ENCODE measurements at places on chromosomes 3 and 15. TPM values are rescaled to one million over a fixed set of nuclear protein-coding genes. Genes with fewer than 3 reads are reported as not detected.
A peak's percentile ranks its signal among the peaks of the same experiment; 100 is the strongest.

Gene FGF7
- not detected for total RNA-seq

Gene RASGRF1
- not detected for total RNA-seq

Gene CTXN2
- not detected for total RNA-seq

Gene ACOX2
- total RNA-seq: 0.56 TPM

Gene FEM1B
- 49.1 TPM for total RNA-seq

Gene COL8A1
- total RNA-seq: 3,570 TPM

Gene APOD
- 2.1 TPM for total RNA-seq

Gene GOLGA6L7
- not detected for total RNA-seq

Gene GOLGA6A
- total RNA-seq: 0.12 TPM

Gene EFCC1
- 0.13 TPM for total RNA-seq

Gene IL17RE
- total RNA-seq: 1.6 TPM

Gene PTX3
- total RNA-seq: 40.2 TPM

Gene THPO
- not detected for total RNA-seq

GRCh38 chr15:36966708-36967107 is 133.6 kb downstream of the MEIS2 start:
- no peak for DNase-seq
- peaks cover 2% of the 10 kb centered on the region for H3K36me3 ChIP-seq

- H3K27ac ChIP-seq: no peak overlapping the region
- no peaks in the 10 kb centered on the region for H3K36me3 ChIP-seq
Measured at GRCh38 chr3:42115946-42116345, 24.8 kb downstream of the TRAK1 start.

- no peak overlapping the region for H3K27ac ChIP-seq
- H3K27me3 ChIP-seq: peaks cover 22% of the 10 kb centered on the region
- H3K36me3 ChIP-seq: no peaks in the 10 kb centered on the region
- no peak for DNase-seq
- H3K4me1 ChIP-seq: peaks cover 5% of the 10 kb centered on the region
Measured at GRCh38 chr3:15342246-15342645, 9.9 kb upstream of the SH3BP5 start.

DNA sequence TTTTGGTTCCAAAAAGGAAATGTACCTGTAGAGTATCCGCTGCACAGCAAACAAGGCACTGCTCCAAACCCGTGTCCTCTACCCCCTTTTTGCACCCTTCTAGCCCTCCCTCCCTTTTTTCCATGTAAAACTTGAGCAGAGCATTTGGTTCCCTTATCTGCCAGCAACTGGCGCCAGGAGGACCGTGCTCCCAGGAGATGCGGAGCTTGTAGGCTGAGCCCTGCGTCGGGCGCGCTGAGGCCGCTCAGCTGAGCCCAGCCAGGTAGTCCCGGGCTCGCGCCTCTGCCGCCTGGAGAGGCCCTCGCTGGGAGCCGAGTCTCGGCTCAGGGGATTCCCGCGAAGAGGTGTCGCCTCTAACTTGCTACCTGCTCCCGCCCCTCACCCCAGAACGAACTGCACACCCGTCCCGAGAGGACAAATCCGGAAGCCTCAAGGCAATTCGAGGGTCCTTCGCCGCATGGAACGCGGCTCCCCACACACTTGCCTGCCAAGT is 575 bp downstream of the TRPM7 start:
- H3K4me3 ChIP-seq: peak overlapping the region; percentile 100
- no peaks in the 10 kb centered on the region for H3K27me3 ChIP-seq
- H3K27ac ChIP-seq: peak overlapping the region; percentile 99
- no peaks in the 10 kb centered on the region for H3K36me3 ChIP-seq
- peaks cover 52% of the 10 kb centered on the region for H3K4me1 ChIP-seq
- no peak for DNase-seq

- H3K27ac ChIP-seq: no peak overlapping the region
- H3K36me3 ChIP-seq: peaks cover 2% of the 10 kb centered on the region
- peaks cover 32% of the 10 kb centered on the region for H3K4me1 ChIP-seq
- H3K27me3 ChIP-seq: no peaks in the 10 kb centered on the region
Measured at GRCh38 chr15:85327820-85328219, 52.6 kb upstream of the AKAP13 start.

DNA sequence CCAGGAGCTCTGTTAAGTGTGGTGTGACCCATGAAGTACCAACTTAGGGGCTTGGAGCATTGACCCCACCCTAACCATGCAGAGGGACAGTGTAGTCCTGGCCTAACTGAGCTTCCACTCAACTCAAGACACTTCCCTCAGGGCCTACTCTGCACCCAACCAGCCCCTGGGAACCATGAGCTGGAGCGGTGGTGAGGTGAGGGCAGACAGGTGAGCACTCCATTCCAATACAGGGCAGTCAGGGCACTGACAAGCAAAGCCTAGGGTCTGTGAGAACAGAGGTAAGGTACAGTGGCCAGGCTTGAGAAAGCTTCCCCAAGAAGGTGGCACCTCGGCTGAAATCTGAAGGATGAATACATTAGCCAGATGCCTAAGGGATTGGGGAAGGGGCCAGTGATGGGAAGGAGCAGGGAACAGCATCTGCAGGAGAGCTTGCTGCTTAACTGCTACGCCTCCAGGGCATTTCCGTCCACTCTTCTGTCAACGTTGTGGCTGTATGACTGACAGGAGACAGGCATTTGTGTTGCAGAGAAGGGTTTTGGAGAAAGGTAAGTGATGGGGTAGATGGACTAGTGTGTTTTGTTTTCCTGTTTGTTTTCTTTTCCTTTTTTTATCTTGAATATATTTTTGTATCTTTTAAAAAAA is 243.5 kb upstream of the TRIM42 start:
- H3K27me3 ChIP-seq: no peaks in the 10 kb centered on the region
- no peaks in the 10 kb centered on the region for H3K36me3 ChIP-seq
- peaks cover 51% of the 10 kb centered on the region for H3K4me1 ChIP-seq
- H3K27ac ChIP-seq: no peak overlapping the region
- DNase-seq: no peak
- no peak overlapping the region for H3K4me3 ChIP-seq

- peaks cover 2% of the 10 kb centered on the region for H3K36me3 ChIP-seq
- DNase-seq: no peak
- no peak overlapping the region for H3K27ac ChIP-seq
Measured at GRCh38 chr3:194246709-194247349, 104.3 kb downstream of the CPN2 start.

DNA sequence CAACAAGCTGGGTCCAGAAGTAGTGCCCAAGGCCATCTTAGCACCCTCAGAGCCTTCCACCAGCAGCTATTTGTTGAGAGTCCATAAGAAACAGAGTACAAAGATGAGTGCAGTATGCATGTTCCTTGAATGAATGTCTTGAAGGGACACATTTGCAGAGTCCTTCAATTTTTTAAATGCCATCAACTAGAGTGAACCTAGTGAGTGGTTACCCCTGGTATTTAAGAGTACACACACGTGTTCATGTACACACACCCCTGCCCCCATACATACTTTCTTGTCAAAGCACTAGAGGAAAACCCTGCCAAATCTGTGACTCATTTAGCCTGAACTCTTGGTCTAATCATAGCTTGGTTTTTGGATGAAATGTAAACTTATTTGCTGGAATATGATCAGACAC is 84.5 kb upstream of the GALNT15 start:
- no peak for DNase-seq
- H3K4me3 ChIP-seq: no peak overlapping the region
- peaks cover 17% of the 10 kb centered on the region for H3K4me1 ChIP-seq
- H3K27me3 ChIP-seq: no peaks in the 10 kb centered on the region

DNA sequence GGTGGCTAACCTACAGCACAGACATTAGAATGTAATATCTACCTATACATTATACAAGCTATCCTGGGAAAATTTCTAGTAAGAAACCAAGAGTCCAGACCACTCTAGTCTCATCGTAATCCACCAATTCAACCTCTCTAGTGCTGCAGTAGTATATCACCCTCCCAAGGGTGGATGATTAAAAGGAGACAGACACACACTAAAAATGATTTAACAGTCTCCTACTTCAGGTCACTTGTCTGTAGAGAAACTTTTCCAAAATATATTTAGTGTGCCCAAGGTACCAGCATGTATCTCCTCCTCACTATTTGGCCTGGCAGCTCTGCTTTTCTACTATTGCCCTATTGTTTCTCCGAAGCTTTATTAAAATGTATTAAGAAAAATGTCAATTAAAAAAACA is 45.0 kb downstream of the ZBTB20 start:
- H3K27ac ChIP-seq: no peak overlapping the region
- no peaks in the 10 kb centered on the region for H3K27me3 ChIP-seq
- peaks cover 3% of the 10 kb centered on the region for H3K36me3 ChIP-seq
- H3K4me3 ChIP-seq: no peak overlapping the region

GRCh38 chr3:61537366-61537765 is 24.0 kb upstream of the PTPRG start:
- H3K36me3 ChIP-seq: no peaks in the 10 kb centered on the region
- peaks cover 12% of the 10 kb centered on the region for H3K4me1 ChIP-seq
- DNase-seq: no peak
- peak overlapping the region; percentile 12 for H3K27ac ChIP-seq
- H3K27me3 ChIP-seq: peaks cover 12% of the 10 kb centered on the region

GRCh38 chr3:61807865-61808276 is 246.5 kb downstream of the PTPRG start:
- no peak for DNase-seq
- no peaks in the 10 kb centered on the region for H3K27me3 ChIP-seq
- H3K27ac ChIP-seq: no peak overlapping the region
- peaks cover 55% of the 10 kb centered on the region for H3K4me1 ChIP-seq
- H3K36me3 ChIP-seq: no peaks in the 10 kb centered on the region

GRCh38 chr3:77514766-77515165 is 474.9 kb downstream of the ROBO2 start:
- no peak overlapping the region for H3K4me3 ChIP-seq
- peaks cover 3% of the 10 kb centered on the region for H3K4me1 ChIP-seq
- no peak overlapping the region for H3K27ac ChIP-seq
- no peak for DNase-seq
- no peaks in the 10 kb centered on the region for H3K27me3 ChIP-seq

DNA sequence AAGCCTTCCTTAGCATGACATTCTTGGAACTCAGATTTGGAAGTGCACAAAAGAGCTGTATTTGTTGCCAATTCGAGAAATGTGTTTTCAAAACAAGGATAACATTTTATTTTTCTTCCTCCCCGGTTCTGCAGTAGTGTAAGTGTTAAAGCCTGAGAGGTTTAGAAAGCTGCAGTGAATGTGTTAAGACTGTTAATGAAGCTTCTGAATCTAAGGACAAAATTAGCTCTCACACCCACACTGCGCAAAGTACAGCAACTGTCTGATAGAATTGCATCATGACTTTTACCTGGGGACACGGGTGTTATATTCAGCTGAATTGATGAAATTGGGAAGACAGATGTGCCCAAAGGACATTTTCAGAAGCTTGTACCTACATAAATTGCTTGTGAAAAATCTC is 344.4 kb downstream of the CADM2 start:
- H3K27me3 ChIP-seq: peaks cover 6% of the 10 kb centered on the region
- H3K4me3 ChIP-seq: no peak overlapping the region
- H3K4me1 ChIP-seq: no peaks in the 10 kb centered on the region
- H3K36me3 ChIP-seq: no peaks in the 10 kb centered on the region
- no peak overlapping the region for H3K27ac ChIP-seq
- DNase-seq: no peak

DNA sequence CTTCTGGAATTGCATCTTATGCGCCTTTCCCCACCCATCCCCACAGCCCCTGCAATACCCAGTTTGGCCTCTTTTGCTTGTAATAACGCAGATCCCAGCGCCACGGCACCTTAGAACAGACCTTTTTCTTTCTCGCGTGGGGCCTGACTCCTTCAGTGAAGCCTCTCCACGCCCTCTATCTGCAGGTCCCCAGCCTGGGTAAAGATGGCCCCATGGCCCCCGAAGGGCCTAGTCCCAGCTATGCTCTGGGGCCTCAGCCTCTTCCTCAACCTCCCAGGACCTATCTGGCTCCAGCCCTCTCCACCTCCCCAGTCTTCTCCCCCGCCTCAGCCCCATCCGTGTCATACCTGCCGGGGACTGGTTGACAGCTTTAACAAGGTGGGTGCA is 594 bp downstream of the CRELD1 start:
- H3K27ac ChIP-seq: peak overlapping the region; percentile 88
- H3K27me3 ChIP-seq: no peaks in the 10 kb centered on the region
- peak overlapping the region; percentile 80 for H3K4me3 ChIP-seq
- H3K36me3 ChIP-seq: peaks cover 9% of the 10 kb centered on the region
- peaks cover 24% of the 10 kb centered on the region for H3K4me1 ChIP-seq

DNA sequence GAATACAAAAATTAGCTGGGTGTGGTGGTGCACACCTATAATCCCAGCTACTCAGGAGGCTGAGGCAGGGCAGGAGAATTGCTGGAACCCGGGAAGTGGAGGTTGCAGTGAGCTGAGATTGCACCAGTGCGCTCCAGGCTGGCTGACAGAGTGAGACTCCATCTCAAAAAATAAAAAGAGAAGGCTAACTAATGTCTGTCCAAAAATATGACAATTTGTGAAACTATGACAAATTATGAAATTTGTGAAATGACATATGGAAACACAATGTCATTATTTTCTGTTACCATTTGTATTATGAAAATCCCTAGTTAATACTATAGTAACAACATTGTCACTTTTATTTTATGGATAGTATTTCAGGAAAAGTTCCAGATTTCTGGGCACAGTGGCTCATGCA is 1306.3 kb upstream of the EPHA6 start:
- no peak overlapping the region for H3K4me3 ChIP-seq
- no peaks in the 10 kb centered on the region for H3K27me3 ChIP-seq
- no peak for DNase-seq
- no peaks in the 10 kb centered on the region for H3K36me3 ChIP-seq
- no peaks in the 10 kb centered on the region for H3K4me1 ChIP-seq

DNA sequence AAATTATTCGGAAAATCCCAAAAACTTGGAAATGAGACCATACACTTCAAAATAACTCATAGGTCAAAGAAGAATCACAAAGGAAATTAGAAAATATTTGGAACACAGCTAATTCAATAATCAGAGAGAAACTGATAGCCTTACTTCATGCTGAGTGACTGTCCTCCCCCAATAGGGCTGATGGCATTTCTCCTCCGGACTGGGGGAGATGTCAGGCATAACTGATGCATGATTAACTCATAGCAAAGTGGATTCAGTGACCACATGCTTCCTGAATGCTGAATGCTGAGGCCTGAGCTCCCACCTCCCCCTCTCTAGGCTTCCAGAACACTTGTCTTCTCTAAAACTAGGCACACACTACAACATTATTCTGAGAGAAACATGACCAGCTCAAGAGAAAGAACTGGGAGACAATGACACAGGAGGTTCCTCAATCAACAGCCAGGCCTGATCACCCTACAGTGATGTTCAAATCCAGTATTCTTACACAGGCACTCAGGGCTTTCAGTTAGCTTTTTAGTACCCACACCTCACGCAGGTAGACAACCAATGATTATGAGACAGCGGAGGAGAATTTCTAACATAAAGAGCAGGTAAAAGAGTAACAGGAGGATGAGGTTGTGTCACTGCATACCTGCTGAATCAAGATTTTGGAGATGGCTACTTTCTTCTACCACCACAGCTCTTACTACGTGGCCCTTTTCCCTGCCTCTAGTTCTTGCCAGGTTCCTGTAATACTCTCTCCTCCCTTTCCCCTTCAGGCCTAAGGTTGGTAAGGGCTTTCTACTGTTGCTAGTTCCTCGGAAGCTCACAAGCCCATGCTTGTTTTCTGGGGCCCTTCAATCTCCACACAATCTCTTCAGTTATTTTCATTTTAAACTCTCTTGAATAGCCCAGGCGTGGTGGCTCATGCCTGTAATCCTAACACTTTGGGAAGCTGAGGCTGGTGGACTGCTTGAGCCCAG is 96.1 kb downstream of the FMN1 start:
- no peak overlapping the region for H3K4me3 ChIP-seq
- H3K4me1 ChIP-seq: peaks cover 38% of the 10 kb centered on the region
- DNase-seq: no peak
- peak overlapping the region; percentile 35 for H3K27ac ChIP-seq
